Liver (tissue), 10 donors: ENCODE measurements at places on chromosomes 2 and 18.

DNA sequence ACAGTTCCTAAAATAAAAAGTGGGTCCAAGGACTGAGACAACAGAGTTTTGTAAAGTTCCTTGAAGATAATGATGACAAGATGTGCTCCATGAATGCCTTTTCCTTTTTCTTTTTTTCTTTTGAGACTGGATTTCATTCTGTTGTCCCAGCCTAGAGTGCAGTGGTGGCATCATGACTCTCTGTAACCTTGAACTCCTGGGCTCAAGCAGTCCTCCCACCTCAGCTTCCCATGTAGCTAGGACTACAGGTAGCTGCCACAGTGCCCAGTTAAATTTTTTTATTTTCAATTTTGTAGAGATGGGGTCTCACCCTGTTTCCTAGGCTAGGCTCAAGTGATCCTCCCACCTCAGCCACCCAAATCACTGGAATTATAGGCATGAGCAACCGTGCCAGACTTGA, 16.1 kb upstream of the TTC27 start:
- no peak for DNase-seq

DNA sequence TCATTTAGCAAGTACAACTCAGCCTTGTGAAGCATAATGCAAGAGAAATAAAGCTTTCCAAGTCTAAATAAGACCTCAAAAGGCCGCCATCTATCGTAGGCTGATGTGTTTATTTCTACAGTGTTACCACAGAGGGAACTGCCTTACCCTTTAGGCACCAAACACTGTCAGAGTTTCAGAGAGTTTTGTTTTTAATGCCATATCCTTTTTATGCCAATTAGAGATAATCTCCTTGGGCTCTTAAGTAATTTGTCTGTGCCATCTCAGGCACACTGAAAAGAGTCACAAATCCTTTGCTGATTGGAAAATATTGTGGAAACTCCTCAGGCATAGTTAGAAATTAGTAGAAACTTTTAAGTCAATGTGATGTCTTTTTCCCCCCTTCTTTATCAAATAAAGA, 797.1 kb downstream of the SLC4A3 start:
- no peak for DNase-seq

DNA sequence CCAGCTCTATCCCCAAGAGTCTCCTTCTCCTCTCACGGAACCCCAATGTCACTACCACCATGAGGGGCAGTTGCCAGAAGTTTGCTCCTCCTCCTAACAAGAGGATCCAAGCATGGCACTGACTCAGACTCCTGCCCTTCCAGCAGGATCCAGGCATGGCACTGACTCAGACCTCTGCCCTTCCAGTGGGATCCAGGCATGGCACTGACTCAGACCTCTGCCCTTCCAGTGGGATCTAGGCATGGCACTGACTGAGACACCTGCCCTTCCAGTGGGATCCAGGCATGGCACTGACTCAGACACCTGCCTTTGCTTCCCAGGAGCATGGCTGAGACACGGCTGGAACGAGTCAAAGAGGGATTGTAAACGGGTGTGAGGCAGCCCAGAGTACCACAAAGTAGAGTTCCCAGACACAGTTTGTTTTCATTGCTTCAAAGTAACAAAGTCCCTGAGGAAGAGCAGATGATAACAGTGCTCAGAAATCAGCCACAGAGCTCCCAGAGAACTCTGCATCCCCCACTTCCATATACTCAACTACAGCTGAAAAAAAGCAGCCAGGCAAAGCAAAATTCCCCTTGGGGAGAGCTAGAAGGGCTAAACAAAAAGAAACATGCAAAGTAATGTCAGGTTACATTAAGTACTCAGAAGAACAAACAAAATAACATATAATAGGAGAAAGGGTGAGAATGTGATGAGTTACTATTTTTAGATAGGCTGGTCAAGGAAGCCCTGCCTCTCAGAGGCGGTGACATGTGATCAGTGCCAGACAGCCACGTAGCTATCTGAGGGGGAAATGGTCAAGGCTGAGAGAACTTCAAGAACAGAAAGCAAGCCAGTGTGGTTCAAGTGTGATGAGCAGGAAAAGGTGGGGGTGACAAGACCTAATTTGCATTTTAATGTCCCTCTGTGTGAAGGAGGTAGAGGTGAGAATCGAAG, 3.0 kb downstream of the BUB1 start:
- DNase-seq: no peak

DNA sequence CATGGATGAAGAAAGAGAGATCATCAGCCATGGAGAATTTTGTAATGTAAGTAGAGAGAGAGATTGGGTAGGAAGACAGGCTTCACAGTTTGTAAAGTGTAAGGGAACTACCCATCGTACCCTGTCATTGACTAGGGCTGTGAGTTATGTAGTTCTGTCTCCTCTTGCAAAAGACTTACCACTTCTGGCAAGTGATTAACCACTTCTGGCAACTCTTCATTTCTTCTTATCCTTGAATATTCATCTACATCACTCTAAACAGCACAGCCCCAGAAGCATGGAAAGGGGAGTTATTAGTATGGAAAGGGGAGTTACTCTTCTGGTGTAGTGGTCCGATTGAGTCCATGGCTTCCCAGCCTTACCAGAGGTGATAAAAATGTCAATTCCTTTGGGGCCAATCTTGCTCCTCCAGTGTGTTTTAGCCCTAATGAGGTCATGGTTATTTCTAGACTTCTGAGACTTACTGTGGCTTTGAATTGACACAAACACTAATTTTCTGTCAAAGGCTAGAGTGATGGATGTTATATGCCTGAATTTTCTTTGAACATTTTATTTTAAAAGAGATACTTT, 52.0 kb downstream of the STAT1 start:
- DNase-seq: no peak

DNA sequence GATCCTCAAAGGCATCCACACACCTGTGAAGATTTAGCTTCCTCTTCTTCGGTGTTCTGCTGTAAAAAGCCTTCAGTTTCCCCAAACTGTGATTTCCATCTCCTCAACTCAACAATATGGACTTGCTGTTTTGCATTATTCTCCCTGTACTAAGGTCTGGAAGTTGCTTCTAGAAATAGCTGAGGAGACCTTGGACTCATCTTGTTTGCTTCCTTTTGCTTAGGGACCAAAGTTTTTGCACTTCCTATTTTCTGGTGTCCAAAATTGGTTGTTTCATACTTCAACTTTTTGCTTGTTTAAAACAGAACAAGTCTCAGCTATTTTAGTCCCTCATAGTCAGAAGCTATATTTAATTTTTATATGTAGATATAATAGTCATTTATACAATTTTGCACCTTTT, 201.9 kb upstream of the COPS8 start:
- DNase-seq: no peak

DNA sequence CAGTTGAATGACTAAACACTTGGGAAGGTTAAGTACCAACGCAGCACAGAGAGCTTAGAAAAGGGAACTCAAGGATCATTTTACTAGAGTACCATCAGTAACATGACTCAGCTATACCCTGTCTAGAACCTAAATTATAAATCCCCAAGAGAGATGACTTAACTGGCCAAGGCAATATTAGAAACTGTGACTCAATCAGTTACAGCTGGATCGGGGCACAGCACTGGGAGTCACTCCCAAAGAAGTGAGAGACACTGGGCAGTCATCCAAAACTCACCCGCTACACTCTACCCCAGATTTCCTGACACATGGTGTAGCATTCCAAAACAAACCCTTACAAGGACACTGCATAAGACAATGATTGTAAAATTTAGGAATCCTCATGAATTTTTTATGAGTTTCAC, 17.7 kb downstream of the IWS1 start:
- DNase-seq: no peak
